ENCODE measurements at places on chromosomes 5 and 9.

DNA sequence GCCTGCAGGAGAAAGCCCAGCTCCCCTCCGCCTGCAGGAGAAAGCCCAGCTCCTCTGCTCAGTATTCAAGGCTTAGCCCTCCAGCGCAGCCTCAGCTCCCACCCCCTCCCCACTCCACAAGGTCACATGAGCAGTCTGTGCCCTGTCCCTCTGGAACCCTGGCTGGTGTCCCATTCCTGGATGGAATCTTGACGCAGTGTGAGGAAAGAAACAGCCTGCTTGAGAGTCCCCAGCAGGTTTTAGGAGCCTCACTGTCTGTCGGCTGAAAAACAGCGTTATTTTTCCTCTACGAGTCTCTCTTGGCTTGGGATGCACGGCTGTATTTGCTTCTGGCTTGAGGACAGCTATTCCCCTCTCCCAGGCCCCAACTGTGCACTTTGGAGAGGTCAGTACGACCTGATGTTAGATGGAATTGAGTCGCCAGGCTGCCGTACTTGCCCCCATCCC lies 210.1 kb upstream of the TRIM32 start:
- no peak for DNase-seq

DNA sequence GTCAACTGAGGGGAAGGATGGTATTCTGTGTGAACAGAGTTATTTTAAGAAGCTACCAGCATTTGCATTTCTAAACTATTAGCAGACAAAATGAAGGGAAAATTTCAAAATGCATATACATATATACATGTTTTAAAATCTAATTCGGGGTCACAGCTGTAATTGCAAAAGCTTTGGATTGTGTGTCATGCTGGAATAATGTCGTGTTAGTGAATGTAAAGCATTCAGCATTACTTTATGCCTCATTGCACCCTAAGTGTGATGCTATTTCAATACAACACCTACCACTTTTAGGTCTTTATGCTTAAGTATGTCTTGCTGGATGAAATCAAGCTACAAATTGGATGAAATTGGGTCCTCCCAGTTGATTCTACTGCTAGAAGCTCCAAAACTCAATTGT lies 687.6 kb upstream of the MEF2C start:
- no peak for DNase-seq

DNA sequence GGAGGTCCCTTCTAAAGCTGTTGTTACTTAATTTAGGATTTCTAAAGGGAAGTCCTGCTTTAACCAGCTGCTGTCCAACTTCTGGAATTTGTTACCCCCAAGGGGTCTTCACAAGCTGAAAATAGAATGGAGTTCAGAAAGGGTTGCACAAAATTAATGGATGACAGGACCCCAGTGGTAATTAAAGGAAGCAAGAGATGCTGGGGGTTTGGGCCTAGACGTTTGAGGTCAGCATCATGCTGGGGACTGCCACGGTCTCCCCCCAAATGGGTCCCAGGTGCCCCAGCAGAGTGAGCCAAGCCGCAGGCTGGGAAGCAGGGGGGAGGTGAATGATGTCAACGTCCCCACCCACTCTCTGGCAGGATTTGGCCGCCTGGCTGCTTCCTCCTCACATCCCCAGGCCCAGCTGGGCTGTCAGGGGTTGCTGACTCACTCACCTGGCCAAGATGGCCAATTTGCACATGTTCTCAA lies 97.5 kb upstream of the ARAP3 start:
- no peak for DNase-seq

- DNase-seq = peak; percentile 87
Observed at GRCh38 chr5:52983731-52984636, 5.2 kb upstream of the ITGA2 start.

- DNase-seq = no peak
Observed at GRCh38 chr5:126523818-126524510, 71.1 kb downstream of the ALDH7A1 start.

DNA sequence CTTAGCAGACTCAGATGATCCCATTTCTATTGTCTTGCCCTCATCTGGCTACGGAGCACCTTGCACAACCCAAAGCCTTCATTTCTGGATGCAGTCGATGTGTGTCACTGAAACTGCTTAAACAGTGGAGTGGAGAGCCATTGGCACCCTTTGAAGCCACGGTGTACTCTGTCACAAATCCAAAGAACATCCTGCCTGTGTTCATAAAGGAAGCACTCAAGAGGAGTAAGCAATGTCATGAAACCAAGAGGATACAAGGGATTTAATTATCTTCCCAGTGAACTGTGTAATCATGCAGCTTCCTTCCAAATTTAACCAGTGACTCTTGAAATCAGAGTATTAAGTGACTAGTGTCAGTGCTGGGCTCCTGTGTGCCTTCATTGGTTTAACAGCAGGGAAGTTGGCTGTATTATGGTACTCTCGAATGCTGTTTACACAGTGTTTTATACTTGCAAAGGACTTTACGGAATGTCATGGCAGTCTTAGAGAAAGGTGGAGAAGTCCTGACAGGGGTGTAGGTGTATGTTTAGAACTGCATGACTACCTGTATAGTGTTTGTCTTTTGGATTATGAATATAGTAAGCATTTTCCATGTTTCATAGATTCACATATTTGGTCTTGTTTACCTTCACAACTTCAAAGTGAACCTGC lies 41.9 kb downstream of the CD180 start:
- DNase-seq = no peak

GRCh38 chr5:95334900-95335538 lies 50.1 kb upstream of the MCTP1 start:
- no peak for DNase-seq

GRCh38 chr9:92711146-92711545 lies 41.2 kb upstream of the IPPK start:
- DNase-seq = no peak

- DNase-seq = no peak
Observed at GRCh38 chr9:1726993-1727759, 288.0 kb upstream of the SMARCA2 start.

GRCh38 chr9:117116084-117116483 lies 298.8 kb downstream of the ASTN2 start:
- DNase-seq = no peak

GRCh38 chr9:89721971-89722530 lies 117.2 kb downstream of the GADD45G start:
- no peak for DNase-seq

DNA sequence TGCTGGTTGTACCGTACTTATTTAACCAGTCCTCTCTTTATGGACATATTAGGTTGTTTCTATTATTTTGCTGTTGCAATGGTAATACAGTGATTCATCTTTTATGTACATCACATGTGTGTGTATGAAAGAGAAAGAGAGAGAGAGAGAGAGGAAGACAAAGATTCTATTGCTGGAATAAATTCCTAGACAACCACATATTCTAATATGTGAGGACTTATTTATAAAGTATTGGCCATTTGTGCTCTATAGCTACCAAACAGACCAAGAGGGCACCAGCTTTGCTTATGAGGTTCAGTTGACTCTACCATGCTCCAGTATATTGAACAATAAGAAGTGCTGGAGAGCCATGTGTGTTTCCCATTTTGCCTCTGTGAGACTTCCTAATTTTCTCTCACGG lies 513.5 kb downstream of the DMAC1 start:
- no peak for DNase-seq

DNA sequence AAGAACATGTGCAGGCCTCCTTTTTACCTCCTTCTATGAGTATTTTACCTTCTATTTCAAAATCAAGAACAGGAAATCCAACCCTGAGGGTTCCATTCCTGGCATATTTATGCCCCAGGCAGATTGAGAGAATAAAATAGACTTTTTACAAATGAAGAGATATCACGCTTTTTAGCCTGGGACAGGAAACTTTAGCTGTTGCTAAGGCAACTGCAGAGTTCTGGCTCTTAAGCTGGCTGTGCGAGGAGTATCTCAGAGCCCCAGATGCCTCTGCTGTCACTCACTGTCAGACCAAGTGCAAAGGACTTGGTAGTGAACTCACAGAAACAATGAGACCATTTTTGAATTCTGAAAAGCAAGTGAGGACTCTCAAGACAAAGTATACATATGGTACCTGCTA lies 69.5 kb upstream of the HSPB3 start:
- no peak for DNase-seq

DNA sequence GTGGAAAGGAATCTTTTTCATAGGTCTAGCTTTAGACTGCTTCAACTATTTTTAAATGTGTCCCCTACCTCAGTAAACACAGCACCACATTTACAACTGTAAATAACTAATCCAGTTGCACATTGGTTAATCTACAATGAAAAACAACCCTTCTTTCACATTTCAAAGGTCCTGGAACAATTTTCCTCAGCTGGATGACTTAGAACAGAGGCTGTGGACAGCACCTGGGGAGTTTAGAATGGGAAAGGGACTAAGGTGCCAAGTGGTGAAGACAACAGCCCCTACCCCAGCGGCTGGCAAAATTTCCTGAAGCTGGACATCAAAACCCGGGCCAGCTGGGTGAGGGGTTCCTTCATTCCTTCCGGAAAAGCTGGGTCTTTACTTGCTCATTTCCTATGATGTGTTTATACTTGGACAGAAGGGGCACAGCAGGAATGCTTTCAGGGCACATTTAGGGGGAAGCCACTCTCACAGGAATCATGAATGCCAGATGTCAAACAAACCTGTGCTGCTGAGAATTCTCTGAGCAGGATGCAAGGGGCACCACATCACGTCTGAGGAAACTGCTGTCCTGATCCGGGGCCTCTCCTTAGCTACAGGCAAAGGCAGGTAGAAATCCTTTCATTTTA lies 158.3 kb downstream of the NR2F1-AS1 start:
- no peak for DNase-seq

DNA sequence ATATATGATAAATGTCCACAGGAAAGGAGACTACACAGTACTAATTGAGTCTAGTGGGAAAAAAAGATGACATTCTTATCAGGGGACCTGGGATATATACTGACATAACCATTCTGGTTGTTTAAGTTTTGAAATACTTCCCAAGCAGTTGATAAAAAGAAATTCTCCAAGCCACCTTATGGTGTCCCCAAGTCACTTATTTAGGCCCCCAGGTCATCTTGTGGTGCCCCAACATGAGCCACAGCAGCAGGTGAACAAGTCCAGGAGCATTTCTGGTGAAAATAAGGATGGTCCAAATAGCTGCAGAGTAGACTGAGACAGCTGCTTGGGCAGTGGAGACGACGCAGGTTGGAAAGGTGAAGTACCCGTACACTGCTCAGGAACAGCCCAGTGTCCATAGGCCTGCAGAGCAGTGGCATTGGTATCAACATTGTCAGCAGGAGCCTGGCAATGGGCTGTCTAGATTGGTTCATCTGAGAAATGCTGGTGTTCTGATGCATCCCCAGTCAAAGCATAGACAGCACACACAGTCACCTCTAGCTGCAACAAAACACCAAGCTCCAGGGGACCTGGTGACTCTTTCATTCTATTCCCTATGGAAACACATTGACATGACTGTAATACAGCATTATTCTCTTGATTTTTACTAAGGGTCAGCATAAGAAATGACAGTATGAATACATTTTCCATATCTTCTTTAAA lies 430.6 kb downstream of the NR2F1-AS1 start:
- no peak for DNase-seq

GRCh38 chr5:159416438-159416837 lies 86.2 kb upstream of the IL12B start:
- DNase-seq = no peak

DNA sequence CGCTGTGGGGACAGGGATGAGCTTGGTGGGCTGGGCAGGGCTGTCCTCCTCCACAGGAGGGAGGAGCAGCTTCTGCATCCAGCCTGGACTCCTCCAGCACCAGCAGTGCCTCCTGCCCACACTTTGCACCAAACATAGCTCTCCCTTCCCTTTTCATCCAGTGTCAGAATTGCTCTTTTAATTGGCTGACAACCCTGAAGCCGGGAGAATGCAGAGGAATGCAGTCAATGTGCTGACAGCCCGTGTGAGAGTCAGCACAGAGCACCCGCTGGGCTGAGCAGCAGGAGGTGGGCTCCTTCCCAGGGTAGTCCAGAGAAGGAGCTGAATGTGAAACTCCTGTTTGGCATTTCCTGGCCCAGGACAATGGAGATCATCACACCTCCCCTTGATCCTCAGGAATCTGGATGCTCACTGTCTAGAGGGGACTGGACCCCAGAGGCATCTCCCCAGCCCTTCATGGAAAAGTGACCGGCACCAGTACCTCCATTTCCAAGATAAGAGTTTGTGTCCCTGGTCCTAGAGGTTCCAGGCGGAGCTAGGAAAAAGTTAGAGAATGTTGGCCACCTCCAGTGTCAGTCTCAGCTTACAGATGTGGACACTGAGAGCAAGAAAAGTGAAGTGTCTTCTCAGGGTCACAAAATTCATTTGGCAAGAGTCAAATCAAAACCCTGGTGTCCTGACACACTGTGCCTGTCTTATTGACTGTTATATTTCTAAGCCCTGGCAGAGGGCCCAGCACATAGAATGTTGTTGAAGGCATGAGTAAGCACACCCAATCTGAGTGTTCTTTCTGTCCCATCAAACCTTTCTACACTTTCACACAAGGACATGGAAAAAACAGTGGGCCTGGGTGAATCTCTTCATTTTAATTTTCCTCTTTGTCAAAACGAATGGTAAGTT lies 202.1 kb downstream of the SNX18 start:
- DNase-seq = no peak

DNA sequence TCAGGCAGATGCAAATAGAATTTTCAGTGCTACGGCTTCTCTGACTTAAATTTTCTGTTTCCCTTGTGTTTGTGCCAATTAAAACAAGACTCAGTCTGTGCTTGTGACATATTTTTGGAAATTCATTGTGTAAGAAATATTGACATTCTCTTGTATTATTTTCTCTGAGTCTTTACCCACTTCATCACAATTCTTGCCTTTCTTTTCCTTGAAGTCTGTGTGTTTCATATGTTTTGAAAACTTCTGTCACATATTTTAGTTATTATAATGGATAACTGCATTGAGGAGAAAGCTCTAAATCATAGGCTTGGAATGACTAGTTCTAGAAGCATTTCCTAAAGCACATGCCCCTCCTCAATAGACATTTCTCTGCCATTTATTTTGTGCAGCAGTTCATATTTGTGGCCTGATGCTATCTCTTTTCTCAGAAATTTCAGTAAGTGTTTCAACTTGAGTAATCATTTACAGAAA lies 206.6 kb downstream of the PALM2AKAP2 start:
- peak; percentile 78 for DNase-seq

GRCh38 chr5:16392718-16393117 lies 72.9 kb downstream of the ZNF622 start:
- no peak for DNase-seq

DNA sequence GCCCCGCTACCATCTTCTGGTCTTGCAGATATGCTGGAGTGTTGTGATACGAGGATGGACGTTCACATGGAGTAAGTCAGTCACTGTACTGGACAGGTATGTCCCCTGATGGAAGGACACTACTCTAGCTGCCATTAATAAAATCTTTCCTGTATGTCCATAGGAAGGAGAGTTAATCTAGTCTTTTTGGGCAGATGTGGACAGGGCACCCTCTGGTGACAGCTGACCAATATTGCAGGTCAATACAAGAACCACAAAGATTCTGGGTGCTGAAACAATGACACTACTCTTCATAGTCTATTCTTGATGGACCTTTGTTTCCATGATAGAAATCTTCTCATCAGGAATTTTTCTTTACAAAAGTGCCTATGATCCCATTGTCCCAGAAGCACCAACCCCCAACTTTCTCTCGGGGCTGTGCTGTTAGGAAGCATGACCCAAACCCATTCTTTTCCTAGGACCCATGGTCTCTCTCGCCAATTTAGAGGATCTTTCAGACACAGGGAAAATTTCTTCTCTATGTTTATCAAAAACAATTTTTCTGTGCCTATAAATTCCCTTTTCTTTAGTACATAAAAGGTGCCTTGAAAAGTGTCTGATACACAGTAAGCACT lies 376.9 kb downstream of the DTWD2 start:
- peak; percentile 38 for DNase-seq

GRCh38 chr5:64180661-64181343 lies 15.2 kb downstream of the RNF180 start:
- DNase-seq = peak; percentile 46

- peak; percentile 30 for DNase-seq
Observed at GRCh38 chr5:102901424-102902134, 146.5 kb downstream of the PAM start.

All from kidney capillary endothelial cell (primary cell).